ENCODE measurements at places on chromosomes 11 and 22. TPM values are rescaled to one million over a fixed set of nuclear protein-coding genes. Genes with fewer than 3 reads are reported as not detected.

GRCh38 chr22:39972641-39973040 lies 12.4 kb downstream of the TMA7B start:
- DNase-seq = no peak

The OR6A2 gene
- total RNA-seq = not detected

- no peak for DNase-seq
Measured at GRCh38 chr22:41568811-41569210, 8.0 kb downstream of the CSDC2 start.

The BDNF gene
- total RNA-seq = 0.05 TPM

- no peak for DNase-seq
Measured at GRCh38 chr11:121777056-121777455, 324.3 kb upstream of the SORL1-AS1 start.
